ENCODE measurements at places on chromosomes 7 and 10.

DNA sequence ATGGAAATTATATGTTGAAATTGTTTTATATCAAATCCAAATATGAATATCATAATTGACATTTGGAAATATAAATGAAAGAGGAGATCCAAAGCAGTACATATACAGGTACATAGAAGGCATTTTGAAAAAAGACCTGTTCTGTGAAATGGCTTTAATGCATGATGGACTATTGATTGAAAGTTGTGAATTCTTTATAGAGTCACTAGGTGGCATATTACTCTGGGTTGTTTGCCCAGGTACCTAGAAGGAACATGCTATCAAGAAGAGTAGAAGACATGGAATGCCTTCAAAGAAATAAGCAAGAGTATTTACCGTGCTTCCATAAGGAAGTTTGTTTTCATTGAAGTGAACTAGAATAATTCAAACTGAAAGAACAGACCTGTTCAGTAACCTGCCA is 160.0 kb upstream of the ANK3 start:
- DNase-seq: peak; percentile 5

GRCh38 chr7:85815526-85815925 is 628.7 kb upstream of the SEMA3D start:
- no peak for DNase-seq

- DNase-seq: peak; percentile 24
Observed at GRCh38 chr10:91931526-91932190, 8.1 kb downstream of the BTAF1 start.

- no peak for DNase-seq
Observed at GRCh38 chr7:151126491-151127137, 40.3 kb downstream of the AGAP3 start.

GRCh38 chr7:55110993-55111361 is 92.2 kb downstream of the EGFR start:
- no peak for DNase-seq

- no peak for DNase-seq
Observed at GRCh38 chr10:13183625-13184024, 22.3 kb downstream of the MCM10 start.

- DNase-seq: no peak
Observed at GRCh38 chr10:132960631-132961419, 18.5 kb upstream of the CFAP46 start.

DNA sequence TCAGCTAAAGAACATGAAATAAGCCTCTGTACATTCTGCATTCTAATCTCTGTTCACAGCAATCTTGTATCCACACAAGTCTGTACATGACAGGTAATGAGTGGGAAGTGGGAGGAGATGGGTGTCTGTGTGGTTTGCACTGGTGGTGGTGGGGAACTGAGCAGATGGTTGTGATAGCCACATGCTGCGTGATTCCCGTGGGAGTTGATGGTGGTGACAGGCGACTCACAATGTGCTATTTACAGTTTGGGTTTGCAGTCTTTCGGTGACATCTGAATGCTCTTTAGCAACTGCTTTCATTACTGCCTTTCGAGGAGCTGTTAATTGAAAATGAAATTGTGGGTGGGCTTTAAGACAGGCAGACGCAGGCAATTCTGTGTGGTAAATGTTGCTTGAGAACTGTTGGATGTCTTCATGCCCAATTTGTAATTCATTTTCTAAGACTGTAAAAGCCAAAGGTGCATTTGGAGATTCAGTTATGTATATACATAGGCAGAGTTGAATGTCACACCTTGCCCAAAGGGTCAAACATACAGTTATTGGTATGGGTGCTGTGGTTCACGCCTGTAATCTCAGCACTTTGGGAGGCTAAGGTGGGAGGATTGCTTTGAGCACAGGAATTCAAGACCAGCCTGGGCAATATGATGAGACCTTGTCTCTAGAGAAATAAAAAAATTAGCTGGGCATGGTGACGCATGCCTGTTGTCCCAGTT is 308.2 kb downstream of the AUTS2 start:
- DNase-seq: no peak

DNA sequence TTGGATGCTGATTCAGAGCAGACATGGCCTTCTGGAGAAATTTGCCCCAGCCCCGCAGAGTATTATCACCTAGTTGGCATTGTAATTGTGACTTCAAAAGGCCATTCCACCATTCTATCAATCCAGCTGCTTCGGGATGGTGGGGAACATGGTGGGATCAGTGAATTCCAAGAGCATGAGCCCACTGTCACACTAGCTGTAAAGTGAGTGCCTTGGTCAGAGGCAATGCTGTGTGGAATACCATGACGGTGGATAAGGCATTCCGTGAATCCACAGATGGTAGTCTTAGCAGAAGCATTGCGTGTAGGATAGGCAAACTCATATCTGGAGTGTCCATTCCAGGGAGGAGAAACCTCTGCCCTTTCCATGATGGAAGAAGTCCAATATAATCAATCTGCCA is 13.3 kb upstream of the TMEM248 start:
- no peak for DNase-seq

GRCh38 chr10:91575044-91575610 is 57.7 kb downstream of the PPP1R3C start:
- DNase-seq: peak; percentile 33

Data from fibroblast of villous mesenchyme (primary cell).